ENCODE measurements at places on chromosomes 4 and X.
A peak's percentile ranks its signal among the peaks of the same experiment; 100 is the strongest.

DNA sequence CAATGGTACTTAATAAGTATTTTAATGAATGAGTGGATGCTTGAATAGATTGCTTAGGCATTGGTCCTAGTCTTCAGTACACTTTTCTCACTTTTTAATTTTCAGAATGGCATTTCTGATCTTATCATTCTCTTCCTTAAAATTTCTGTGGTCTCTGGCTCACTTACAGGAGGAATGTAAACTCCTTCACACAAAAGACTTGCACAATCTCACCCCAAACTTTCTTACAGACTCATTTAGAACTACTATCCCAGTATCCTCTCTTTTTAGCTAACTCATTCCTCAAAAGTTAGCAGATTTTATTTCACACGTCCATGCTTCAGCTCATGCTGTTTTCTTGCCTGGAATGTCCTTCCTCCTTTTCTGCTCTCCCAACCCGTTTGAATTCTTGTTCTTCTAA is 350.1 kb downstream of the GRXCR1 start:
- DNase-seq: peak; percentile 51

- no peak for DNase-seq
Measured at GRCh38 chr4:15771216-15772058, 6.7 kb upstream of the CD38 start.

- DNase-seq: no peak
Measured at GRCh38 chr4:113908829-113909228, 70.6 kb downstream of the ARSJ start.

- no peak for DNase-seq
Measured at GRCh38 chr4:108135549-108136209, 33.1 kb downstream of the LEF1 start.

DNA sequence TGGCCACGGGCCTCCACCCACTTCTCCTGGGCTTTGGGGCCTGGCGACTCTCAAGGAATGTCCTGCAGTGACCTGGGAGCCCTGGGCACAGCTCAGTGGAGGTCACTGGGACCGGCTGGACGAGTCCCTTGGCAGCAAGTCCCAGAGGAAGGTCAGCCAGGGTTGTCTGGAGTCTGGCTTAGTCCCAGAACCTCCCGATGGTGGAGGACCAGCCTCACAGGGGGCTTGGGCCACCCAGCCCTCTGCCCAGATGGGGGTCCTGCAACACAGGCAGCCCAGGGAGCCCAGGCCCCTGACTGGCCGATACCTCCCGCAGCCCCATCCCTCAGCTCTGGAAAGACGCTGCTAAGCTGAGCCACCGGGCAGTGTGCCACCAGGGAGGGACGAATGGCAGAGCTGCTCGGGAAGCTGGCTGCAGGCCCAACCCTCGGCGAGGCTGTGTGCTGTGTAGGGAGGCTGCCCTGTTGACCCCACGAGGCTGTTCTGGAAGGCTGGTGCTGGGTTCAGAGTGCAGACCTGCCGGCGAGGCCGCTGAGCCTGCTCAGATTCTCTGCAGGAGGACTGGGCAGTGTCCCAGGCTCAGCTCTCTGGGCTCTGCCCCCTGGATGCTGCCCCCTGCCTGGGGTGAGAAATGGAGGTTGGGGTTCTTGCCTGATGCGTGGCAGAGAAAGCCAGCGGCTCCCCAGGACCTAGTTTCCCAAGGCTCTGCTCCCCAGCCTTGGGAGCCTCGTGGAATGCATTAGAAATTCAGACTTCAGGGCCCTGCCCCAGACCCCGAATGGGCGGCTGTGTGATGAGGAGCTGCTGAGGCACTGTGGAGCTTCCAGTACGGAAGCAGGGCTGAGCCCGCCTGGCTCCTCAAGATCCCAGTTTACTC is 61.7 kb downstream of the ADRA2C start:
- peak; percentile 12 for DNase-seq

DNA sequence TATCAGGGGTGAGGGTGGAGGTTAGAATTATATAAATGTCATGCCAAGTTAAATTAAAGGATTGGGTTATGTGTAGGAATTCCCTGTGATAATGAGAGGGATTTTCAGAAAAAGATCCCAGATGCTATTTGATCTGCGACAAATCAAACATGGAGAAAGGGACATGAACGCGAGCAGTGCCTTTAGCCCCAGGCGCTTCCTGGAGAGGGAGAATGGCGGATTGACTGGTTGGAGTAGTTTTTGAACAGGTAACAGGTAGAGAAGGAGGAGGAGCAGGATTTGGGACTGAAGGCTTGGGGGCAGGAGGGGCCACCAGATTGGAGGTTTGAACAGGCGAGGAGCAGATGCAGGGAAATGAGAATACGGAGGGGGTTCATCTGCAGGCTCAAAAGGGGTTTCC is 67.1 kb downstream of the LRP2BP start:
- no peak for DNase-seq

GRCh38 chr4:125104616-125105015 is 210.1 kb upstream of the FAT4 start:
- no peak for DNase-seq

- no peak for DNase-seq
Measured at GRCh38 chr4:145881576-145881975, 57.0 kb downstream of the ZNF827 start.

GRCh38 chr4:8856835-8857621 is 14.6 kb downstream of the HMX1 start:
- DNase-seq: no peak

DNA sequence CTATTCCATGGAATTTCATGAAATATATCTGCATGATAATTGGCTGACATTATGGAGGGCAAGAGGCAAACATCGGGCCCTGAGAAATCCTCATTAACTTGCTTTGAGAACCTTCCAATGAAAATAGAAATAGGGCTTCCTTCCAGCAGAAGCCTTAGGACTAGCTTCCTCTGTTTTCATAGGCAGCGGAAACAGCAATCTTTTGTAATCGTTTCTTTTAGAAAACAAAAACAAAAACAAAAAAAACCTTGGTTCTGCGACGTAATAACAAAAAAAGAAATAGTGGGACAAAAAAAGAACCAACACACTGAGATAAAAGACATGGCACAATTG is 62.9 kb downstream of the GEMIN8 start:
- DNase-seq: no peak

- DNase-seq: no peak
Measured at GRCh38 chr4:89331686-89332544, 24.3 kb upstream of the GPRIN3 start.

DNA sequence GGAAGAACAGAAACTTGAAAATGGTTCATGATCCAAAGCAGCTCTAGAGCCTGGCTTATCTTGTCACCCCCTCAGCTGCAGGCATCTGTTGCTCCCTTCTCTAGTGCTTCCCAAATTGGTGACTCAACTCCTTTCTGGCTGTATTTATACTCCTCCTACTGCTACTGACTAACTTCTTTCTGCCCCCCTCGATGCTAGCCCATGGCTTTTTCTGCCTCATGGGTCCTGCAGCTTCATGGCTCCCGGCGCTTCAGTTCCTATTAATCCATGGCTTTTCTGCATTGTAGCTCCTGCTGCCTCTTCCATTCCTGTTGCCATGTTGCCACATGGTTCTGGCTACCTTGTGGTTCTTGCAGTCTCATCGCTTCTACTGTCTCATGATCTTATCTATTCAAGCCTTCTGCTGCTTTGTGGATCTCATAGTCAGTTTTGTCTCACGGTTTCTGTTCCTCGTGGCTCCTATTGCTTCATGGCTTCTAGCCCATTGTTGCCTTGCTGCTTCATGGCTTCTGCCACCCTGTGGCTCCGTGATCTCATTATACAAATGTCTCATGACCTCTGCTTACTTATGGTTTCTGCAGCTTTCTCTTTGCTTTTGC is 48.1 kb downstream of the SMC1A start:
- no peak for DNase-seq

DNA sequence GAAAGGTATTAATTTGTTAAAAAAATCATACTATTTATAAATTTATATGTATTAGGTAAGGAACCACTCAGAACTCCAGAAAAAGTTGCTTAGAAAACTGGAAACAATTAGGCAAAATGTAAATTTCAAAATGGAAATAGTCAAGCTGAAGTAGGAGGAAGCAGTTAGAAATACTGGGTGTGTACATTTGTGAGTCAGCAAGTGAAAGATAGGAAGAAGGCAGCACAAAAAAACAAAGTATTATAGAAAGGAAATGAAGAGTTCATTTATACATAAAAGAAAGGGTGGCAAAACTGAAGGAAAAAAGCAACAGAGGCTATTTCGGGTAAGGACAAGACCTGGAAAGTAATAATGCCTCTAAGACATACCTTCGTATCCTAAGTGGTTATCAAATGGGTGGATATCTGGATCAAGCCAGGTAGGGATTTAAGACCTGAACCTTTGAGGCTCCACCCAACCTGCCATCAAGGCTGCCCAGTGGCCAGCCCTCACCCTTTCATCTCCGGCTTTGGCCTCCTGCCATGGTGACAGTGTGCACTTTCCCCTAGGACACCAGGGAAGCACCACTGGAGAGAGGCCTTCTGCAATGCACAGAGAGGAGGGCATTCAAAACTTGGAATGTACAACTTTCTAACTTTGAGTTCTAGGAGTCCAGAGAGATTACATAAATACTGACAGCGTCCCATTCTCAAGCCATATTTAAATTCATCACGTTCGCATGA is at the start of gene LRRC66:
LRRC66 (minus strand) TSS at position 428 of the 722 bp plus-strand sequence. CDS start 2,750 bp downstream, outside the sequence.
- DNase-seq: no peak

GRCh38 chr4:39710098-39710896 is 12.4 kb downstream of the UBE2K start:
- DNase-seq: no peak

All from GM04503 (cell line).